GM12891 (cell line): ENCODE measurements at places on chromosomes 7 and 10.

- DNase-seq = no peak
These were observed 145.6 kb upstream of the FAM20C start for GRCh38 chr7:46830-47140.

DNA sequence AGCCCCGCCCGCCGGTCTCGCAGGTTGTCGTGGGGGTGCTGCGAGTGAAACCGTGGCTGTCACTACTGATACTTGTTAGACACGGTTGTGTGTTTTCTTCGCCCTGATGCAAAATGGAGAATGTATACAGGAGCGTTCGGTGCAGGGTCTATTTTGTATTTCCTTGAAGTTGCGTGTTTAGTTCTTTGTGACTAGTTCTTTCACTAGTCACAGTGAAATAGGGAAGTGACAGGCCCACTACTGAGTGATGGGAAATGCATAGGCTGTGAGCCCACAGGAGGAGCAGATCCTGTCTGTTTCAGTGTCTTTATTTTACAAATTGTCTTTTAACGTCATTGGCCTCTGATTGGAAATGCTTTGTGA lies 675 bp downstream of the ABRAXAS2 start:
- peak; percentile 15 for DNase-seq

DNA sequence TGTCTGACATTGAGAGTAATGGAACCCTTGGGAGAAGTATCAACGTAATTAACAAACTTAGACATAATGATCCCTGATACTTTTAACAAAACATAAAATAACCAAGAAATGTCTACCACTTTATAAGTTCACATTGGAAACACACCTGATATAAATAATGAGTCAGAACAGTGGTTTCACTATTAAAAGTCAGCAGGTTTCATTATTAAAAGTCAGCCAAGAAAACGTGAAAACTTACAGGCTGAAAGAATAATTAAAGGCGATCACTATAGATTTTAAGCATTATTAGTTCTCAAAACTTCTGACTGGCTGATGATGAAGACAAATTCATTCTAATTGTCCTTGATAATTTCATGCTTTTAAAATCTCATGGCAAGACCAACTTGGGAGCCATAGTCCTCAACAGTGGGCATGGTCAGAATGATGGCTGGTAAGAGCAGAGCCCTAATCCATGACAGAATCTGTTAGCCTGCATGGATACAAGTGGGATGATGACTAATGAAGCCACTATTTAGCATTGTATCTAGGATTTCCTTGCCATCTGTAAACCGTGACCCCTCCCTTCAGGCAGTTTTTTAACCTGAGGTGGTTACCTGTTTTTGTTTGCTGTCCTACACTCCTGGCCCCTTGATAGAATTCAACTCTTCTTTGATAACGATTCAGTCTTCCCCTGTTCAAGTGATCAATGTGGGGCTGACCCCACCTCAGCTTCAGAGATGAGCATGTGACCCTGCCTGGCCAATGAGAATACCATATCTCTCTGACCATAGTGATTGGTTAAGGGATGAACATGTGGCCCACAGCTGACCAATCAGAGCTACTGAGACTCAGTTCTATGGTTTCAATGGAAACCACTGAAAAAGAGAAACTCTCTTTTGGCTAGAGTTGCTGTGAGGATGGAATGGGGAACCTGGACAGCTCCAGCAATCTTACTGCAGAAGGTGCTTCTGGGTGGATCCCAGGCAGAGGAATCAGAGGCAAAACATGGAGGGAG lies 151.0 kb downstream of the PLPP4 start:
- no peak for DNase-seq

- no peak for DNase-seq
These were observed 1.4 kb upstream of the KLF6 start for GRCh38 chr10:3786295-3787015.

DNA sequence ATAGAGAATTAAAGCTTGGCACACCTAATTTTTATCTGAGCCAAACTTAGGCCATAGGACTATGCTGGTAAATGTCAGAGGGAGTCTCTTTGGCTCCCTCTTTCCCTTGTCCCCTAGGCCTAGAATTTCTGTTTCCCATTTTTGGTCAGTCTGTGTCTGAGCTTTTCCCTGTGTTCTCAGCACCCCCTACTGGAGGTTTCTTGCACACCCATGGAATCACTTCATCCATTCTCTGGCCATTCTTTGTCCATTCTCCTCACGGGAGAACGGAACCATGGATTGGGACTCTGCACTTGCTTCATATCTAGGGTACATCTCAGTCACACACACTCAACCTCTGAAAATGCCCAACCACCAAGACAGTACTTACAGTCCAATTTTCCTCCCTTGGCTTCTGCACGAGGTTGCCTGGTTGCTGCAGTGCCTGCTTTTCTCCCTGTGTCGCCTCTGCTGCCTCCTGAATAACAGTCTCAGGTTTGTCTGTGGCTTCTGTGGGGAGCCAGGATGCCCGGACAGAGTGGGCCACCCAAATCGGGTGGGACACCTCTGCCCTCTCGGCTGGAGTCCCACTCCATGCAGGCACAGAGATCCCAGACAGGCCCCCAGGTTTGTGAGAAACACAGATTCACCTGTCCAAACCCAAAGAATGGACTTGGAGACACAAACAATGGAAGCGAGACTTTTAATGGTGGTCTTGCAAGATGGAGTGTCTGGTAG lies 35.1 kb upstream of the DNAH11 start:
- no peak for DNase-seq

- DNase-seq = no peak
These were observed 18.8 kb upstream of the MINDY3 start for GRCh38 chr10:15879058-15879457.

GRCh38 chr10:104641937-104642657 lies 1.0 kb downstream of the SORCS3 start:
- DNase-seq = no peak

DNA sequence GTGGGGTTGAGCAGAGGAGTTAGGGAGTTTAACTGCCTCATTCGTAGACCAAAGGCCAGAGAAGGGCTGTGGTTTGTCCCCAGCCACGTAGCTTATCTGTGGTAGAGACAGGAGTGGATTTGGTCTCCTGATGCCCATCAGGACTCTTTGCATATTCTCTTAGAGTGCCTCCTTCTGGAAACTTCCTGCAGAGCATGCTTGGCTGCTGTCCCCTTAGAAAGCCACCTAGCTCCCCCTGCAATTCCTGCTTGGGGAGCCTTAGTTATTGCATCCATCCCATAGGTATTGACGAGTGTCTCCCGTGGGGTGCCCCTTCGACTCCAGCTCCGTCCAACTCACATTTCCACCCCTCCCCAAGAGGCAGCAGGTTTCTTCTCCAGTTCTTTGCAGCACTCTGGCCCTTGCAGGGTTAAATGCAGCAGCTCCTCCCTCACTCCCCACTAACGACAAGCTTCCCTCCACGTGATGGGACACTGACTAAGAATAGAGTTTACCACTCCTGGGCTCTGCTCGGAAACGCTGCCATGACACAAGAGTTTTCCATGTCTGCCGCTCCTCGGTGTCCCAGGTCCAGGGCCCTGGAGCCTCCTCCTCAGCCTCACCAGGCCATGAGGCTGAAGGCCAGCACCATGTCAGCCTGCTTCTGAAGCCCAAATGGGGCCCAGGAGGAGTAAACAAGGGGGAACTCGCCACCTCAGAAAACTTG lies 147.8 kb upstream of the UNC5B start:
- DNase-seq = no peak

DNA sequence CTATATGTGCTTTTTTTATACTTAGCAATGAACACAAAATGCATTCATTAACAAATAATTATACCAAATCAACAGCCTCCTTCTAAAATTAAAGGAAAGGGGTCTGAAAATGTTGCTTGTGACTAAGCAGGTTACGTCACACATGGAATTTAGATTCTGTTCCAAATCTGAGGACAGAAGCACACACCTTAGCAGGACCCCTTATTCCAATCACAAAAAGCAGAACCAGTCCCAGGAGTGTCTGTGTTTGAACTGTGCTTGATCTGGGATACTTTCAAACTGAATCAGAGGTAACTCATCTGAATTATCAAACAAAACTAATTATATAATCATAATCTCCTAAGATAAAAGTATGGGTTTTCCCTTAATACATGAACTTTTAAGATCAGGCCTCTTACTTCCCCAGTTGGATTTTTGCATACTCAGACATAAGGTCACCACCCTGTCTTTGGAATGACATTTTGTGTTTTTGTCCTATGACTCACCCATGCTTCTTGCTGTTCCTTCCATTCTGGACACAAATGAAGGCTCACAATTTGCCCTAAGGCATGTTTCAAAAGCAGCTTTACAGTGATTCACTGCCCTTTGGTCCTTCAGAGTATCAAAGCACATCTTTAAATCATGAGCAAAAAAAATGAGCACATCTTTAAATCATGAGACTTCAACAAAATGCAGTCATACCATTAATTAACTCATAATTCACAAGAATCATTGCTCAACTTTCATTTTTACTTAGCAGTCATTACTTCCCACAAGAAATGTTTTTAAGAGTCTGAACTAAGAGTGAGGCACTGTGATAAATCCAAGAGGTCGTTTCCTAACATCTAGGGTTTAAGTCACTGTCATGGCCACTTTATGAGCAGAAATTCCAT lies 35.5 kb downstream of the SEMA3C start:
- no peak for DNase-seq

GRCh38 chr7:74083928-74084721 lies 521 bp downstream of the LIMK1 start:
- DNase-seq = no peak

DNA sequence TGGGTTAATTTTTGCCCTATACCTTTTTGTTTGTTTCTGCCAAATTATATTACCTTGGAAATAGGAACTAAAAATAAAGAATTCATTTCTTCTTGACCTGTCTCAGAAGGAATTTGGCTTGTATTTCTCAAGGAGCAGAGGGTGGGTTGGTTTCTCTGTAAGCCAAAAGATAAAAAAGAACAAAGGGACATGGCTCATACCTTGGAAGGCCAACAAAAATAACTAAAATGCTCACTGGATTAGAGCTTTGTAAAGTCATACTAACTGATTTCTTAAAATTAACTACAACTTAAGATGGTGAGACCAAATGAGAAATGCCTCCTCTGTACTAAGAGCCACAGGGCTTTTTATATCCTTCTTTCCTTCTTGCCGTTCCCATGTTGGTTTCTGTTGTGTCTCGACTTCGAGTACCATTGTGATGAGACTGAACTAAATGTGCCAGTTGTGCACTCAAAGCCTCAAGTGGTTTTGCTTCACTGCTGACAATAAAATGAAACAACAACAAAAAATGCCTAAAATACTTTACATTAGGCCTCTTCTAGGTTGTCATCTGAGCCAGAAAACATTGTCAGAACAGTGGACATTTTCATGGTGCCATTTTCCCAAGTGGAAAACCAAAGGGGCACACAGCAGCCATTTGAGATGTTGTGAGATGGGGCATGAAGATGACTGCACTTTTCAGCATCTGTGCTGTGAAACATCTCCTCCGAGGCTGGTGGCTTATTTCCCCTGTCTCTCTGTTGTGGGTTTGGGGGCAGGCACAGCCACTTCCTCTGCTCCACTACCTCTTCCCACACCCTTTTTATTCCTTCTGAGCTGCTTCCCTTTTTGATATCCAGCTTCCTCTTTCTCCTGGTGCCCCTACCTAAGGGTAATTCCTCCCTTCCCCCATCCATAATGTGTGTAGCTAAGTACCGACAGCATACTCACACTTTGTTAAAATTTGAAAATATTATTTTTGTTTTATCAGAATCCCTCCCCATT lies 51.8 kb upstream of the AGR3 start:
- DNase-seq = no peak

GRCh38 chr10:43230101-43230908 lies 36.6 kb downstream of the RASGEF1A start:
- DNase-seq = no peak

DNA sequence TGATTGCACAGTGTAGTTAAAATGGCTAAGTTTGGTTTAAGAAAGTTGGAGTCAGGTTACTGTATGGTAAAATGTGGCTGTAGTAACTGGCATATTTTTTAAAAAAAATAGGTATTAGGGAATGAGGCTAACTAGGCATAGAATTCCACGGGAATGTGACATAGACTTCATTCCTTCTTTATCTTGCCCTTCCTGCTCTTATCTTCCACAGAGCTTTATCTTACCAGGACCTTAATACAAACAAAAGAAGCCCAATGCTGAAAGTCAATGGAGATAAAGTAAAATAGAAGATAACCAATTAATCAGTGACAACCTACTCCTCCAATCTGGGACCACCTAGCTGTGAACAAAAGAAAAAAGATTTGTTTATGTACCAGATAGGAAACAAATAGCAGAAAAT lies 58.1 kb downstream of the TET1 start:
- no peak for DNase-seq

- no peak for DNase-seq
These were observed 26.2 kb upstream of the CDCA7L start for GRCh38 chr7:21971780-21972396.

DNA sequence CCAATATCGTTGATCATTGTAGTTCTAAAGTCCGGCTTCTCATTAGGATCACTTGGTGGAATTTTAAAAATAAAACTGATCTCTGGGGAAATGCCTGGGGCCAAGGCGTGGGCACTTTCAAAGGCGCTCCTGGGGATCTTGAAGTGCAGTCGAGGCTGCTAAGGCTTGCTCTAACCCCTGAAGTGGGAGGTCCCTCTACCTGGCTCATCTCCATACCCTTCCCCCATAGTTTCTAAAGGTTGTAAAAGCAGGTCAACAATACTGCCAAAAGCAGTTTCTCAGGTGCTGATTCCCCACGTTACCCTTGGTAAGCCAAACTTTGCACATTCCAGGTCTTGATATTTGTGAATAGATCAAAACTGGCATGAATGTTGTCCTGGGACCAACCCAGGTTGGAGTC lies 79.0 kb upstream of the SP8 start:
- no peak for DNase-seq

DNA sequence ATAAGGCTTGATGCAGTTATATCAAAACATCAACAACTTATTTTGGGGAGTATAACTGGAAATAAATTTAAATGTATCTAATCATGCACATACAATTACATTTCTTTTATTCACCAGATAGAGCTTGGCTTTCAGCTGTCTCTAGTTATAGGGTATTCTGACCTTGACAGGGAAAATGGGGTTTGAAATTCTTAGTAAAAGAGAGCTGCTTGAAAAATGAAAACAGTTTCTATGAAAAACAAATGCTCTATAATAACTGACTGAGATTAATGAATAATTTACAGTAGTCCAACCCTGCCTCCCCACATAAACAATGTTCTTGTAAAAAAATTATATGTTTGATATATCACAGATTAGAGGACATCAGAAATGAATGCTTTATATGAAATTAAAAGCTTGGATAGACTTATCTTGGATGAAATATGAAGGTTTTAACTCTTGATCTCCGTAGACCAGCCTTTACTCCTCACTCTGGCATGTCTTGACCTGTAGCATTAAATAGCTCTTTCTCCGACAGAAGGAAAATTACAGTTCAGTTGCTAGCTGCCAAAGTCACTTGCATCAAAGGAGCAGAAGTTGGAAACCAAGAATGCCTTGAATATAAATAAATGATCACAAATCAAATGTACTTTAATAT lies 32.1 kb downstream of the VWC2 start:
- no peak for DNase-seq

GRCh38 chr10:12491491-12491890 lies 142.1 kb downstream of the CAMK1D start:
- no peak for DNase-seq

- DNase-seq = no peak
These were observed 779 bp downstream of the IFIT2 start for GRCh38 chr10:89302625-89303024.

GRCh38 chr10:121469797-121470606 lies 128.2 kb downstream of the FGFR2 start:
- no peak for DNase-seq

- no peak for DNase-seq
These were observed 3.0 kb downstream of the NUP42 start for GRCh38 chr7:23184709-23185359.

- DNase-seq = no peak
These were observed 34.9 kb upstream of the PLCE1 start for GRCh38 chr10:93958834-93959233.

- DNase-seq = no peak
These were observed 57.9 kb downstream of the MRC1 start for GRCh38 chr10:17867056-17867455.

GRCh38 chr7:84025332-84025927 lies 169.2 kb downstream of the SEMA3A start:
- DNase-seq = no peak
